Activated CD4-positive, alpha-beta memory T cell treated with anti-CD3 and anti-CD28 coated beads for 36 hours (primary cell): ENCODE measurements at places on chromosomes 3 and 15. TPM values are rescaled to one million over a fixed set of nuclear protein-coding genes. Genes with fewer than 3 reads are reported as not detected.

DNA sequence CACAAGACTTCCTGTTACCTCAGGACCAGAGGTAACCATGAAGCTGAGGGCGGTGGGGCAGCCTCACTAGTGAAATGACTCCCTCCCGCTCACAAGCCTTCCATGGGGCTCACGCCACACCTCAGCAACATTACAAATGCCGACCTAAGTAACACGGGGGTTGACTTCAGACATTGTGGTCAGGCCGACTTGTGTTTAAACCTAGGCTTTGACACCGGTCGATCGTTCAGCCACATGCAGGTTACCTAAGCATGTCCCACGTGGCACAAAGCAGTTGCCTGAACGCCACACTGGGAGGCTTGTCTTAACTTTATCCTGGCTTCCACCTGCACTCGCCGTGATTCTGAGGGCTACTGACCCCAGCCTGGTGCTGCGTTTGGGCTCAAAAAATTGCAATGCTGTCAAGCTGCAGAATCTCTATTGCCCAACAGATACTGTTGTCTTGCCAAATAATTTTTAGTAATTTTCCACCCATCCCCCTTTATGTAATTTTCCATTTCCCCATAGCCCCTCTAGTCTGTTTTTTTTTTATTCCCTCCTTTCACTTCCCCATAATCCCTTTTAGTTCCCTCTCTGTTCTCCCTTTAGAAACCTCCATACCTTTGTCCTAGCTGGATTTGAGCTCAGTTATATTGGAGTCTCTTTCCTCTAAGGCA, 158.6 kb upstream of the RGMA start:
- peak; percentile 44 for DNase-seq

DNA sequence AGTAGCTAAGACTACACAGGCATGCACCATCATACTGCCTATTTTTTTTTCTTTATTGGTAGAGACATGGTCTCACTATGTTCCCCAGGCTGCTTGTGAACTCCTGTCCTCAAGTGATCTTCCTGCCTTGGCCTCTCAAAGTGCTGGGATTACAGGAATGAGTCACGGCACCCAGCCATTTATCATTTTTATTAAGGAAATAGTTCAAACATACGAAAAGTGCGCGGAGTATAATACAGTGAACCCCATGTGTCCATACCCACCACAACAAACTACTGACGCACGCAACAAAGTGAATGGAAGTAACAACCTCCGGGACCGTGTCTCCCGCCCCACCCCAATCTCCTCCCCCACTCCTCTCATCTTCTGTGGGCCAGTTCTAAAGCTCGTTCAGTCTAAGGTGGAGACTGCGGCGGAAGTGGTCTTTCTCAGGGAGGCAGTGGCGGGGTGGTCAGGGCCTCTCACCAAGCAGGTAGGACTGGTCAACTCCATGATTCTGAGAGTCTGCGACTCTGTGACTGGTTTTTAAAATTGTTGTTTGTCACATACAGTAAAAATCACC, 42.1 kb downstream of the DNAJB8 start:
- no peak for DNase-seq

- no peak for DNase-seq
Measured at GRCh38 chr3:144164352-144164751, 192.7 kb downstream of the DIPK2A start.

DNA sequence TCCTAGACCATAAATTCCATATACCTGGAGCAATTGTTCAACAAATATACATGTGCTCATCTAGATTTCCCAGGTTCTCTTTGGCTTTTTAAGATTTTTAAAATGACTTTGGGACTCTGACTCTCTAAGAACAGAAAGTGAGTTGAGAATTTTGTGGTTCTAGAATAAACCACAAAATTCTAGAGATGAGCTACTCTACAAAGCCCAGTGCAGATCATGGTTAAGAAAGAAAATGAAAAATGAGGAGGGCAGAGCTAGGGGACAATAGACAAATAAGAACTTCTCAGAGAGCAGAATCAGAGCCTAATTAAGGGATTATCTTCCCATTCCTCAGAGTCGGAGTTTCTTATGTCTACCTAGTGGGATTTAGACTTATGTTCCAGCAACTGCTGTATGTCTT, 694.7 kb downstream of the ZNF385D start:
- no peak for DNase-seq

- no peak for DNase-seq
Measured at GRCh38 chr15:58467121-58467721, 35.4 kb downstream of the LIPC start.

DNA sequence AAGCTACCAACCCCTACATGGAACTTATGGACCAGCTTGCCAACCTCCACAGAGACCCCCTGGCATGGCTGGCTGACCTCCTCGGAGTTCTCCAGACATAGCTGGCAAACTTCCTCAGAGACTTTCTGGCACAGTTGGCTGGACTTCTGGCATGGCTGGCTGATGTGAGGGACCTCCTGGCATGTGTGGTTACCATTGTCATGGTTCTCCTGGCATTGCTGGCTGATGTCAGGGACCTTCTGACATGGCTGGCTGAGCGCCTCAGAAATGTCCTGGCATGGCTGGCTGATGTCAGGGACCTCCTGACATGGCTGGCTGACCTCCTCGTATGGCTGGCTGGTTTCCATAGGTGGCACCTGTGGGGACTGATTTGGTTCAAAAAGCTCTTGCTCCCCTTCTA, 17.5 kb downstream of the MAP1A start:
- no peak for DNase-seq

DNA sequence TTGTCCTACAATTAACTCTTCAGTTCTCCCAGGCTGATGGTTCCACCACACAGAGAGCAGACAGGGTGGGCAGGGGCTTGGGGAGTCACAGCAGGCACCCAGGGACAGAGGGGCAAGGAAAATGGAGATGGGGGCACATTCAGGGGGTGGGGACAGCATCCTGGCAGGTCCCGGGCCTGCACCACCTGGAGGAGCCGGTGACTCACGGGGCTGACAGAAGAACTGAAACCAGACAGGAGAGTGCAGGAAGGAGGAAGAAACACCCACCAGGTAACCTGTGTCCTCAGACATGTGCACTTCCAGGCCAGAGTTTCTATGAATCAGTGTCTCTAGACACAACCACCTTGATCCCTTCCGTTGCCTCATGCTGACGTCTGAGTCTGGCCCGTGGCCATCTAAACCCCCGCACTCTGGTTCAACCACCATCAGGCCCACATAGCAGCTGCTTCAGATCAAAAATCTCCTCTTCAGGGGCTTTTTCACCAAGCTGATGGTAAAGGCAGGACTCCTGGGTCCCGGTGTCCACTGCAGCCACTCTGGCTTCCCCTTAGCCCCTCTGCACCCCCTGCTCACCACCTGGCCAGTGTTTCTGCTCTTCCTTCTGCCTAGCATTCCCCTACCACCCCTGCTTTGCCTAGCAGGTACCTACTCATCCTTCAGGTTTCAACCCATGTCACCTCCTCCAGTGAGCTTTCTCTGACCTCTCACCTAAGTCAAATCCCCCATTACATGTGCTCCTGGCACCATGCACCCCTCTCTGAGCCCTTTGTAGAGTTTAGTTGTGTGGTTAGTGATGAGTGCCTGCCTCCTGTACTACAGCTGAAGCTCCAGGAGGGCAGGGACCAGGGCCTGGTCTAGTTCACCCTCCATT, 16.5 kb upstream of the CYP11A1 start:
- peak; percentile 90 for DNase-seq

Gene PLCB2
- 65.3 TPM for total RNA-seq
